AG04450 (cell line): ENCODE measurements at places on chromosomes 12 and 14.

DNA sequence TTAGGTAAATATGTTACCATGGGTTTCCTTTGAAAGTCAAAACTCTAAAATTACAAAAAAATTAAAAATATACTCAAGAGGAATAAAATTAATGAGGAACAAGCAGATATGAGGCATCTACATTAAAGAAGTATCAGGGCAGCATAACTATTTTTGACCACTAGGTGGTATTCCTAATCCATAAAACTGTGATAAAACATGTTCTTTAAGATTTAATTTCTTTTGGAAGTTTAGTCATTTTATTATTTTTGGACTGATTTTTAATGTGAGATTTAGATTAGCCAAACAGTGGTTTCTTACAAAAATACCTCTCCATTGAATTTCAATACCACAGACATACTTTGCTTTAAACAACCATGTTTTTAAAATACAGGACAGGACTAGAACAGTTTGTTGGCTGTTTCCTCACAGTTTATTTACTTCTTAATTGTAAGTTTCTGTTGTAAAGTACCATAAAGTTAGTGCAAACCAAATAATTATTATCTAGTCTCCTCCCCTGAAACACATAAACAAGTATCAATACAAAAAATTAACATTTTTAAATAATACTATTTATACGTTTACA lies 49.8 kb downstream of the NTS start:
- no peak for DNase-seq

- no peak for DNase-seq
Observed at GRCh38 chr12:53560912-53561589, 53.8 kb upstream of the NPFF start.

- no peak for DNase-seq
Observed at GRCh38 chr14:95199298-95199983, 42.1 kb upstream of the DICER1 start.

GRCh38 chr14:93263416-93263815 lies 56.4 kb downstream of the UBR7 start:
- DNase-seq: no peak

DNA sequence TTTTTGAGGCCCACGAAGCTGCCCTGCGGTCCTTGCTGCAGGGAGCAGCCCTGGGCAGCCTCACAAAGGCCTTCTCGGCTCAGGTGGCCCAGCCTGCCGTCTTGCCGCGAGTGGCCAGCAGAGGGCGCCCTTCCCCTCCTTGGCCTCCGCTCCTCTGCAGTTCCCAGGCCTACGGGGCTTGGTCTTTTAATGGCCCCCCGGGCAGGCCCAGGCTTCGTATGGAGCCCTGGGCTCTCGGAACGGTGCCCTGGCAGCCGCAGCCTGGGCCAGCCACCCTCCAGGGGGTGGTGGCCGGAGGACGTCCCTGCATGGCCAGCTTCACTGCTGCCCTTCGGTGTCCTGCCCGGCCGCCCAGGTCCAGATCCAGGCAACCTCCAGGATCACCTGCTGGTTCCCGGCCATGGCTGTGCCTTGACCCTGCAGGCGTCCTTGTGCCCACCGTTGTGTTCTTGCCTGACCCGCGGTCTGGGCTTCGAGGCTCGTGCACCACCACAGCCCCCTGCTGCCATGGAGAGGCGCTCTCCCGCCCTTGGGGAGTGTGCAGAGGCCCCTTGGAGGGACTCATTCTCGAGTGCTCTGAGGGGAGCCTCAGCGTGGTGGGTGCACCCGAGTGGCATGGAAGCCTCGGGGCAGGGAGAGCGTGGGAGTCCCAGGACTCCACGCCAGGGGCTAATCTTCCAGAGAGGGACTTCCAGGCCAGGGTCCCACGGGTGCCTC lies 9.4 kb downstream of the ASPG start:
- DNase-seq: no peak

GRCh38 chr12:122820838-122821271 lies 14.4 kb upstream of the HIP1R start:
- no peak for DNase-seq

- DNase-seq: no peak
Observed at GRCh38 chr12:51323317-51323960, 535 bp downstream of the BIN2 start.

DNA sequence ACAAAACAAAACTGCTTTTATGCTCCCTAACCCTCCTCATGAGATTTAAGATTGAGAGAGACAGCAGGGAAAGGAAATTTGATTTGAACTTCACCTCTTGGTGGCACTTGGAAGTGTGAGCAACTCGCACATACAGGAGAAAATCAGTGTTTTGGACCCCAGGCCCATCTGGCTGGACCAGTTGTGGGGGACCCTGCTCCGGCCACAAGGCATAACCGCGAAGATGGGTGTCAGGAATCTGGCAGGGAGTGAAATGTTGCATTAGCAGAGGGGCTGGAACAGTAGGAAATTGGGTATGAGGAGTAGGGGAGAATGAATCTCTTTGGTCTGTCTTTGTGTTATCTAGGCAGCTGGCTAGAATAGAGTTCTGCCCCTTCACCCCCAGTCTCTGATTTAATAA lies 1.2 kb downstream of the CIROP start:
- no peak for DNase-seq

DNA sequence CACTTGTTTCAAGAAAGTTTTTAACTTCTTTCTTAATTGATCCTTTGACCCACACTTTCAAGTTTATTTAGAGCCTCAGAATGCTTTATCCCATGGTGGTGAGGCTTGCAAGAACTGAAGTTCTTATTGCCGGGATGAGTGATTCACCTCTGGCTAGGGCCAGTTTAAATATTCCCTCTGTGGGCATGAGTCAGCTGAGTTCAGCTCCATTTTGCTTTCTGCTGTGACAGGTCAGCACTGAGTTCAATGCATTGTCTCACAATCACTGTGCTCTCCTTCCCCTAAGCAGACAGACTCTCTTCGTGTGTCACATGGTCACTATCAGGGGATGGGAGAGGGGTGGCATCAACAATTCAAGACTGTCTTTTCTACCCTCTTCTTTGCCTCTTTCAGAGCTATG lies 514.6 kb upstream of the FBXO33 start:
- no peak for DNase-seq

DNA sequence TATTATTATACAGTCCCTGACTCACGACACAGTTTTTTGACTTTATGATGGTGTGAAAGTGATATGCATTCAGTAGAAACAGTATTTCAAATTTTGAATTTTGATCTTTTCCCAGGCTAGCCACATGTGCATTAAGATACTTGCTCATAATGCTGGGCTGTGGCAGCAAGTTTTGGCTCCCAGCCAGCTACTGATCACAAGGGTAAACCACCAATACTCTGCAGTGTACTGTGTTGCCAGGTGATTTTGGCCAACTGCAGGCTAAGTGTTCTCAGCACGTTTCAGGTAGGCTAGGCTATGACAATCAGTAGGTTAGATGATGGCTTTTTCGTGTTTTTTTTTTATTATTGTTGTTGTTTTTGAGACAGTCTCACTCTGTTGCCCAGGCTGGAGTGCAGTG lies 69.4 kb upstream of the ACTN1 start:
- no peak for DNase-seq
